Left forelimb (tissue), 1 donor: ENCODE measurements at places on chromosomes 16 and 17.

DNA sequence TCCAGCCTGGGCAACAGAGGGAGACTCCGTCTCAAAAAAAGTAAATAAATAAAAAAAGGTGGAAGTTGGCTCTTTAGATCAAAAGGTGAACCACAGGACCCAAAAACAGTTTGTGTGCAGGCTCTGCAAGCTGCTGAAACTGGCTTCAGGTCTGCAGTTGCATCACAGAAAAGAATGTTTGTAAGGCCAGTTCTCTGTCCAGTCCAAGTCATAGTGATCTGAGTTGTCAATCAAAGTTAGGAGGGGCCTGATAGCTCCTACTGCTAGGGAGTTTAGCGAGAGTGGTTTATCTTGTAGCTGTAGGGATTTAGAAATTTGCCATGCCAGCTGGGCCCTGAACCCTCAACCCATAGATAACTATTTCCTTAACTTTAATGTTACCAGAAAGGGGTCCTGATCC is 101.2 kb upstream of the CACNG5 start:
- DNase-seq = no peak

GRCh38 chr17:76824093-76824492 is 44.1 kb upstream of the MGAT5B start:
- no peak for DNase-seq

- DNase-seq = no peak
Measured at GRCh38 chr16:17160285-17160853, 310.4 kb downstream of the XYLT1 start.

- DNase-seq = no peak
Measured at GRCh38 chr16:6189216-6189615, 1091.6 kb upstream of the EEF2KMT start.
